ENCODE measurements at places on chromosomes 11 and 22. TPM values are rescaled to one million over a fixed set of nuclear protein-coding genes. Genes with fewer than 3 reads are reported as not detected.
A peak's percentile ranks its signal among the peaks of the same experiment; 100 is the strongest.

DNA sequence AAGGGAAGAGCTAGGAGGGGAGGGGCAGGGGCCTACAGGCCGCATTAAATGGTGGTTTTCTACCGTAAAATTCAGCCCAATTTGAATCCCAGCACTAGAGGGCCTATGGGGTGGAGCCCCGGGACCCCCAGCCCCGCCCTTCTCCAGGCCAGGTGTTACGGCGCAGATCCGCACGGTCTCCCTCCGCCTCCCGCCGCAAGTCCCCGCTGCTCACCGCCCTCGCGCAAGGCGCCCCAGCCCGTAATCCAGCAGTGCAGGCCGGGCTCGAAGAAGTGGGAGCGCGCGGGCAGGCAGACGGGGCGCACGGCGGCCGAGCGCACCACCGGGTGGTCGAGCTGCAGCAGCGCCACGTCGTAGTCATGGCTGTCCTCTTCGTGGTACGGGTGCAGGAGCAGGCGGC lies 17.3 kb downstream of the KCTD17 start:
- no peak for DNase-seq

DNA sequence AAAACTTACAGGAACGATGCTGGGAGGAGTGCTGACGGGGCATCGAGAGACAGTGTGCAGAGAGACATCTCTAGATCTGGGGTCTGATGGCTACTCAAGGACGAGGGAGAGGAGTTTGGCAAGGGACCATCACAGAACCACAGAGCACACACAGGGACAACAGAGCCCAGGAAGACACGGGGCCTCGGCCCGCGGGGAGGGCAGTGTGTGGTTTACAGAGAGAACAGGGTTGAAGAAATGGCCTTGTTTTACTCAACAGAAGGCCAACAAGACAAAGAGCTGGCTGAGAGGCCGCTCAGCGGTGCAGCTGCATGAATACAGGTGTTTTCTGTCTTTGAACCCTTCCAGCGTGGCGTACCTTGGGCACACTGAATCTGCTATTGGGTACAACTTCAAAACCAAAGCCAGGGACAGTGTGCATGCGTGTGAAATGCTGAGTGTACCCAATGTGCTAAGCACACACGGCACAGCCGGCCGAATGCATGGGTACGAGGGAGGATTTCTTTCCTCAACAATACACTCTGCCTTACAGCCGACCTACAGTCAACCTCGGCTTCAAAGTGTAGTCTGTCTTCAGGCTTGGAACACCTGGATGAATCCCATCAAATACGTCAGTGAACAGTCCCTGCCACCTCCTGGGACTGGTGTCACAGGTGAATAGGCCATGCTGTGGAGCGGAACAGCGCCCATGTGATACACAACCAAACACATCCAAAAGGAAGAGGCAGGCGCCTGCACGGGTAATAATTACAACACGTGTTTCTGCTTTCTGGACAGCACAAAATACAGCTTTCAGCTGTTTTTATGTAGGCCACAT lies 20.7 kb upstream of the BID start:
- no peak for DNase-seq

DNA sequence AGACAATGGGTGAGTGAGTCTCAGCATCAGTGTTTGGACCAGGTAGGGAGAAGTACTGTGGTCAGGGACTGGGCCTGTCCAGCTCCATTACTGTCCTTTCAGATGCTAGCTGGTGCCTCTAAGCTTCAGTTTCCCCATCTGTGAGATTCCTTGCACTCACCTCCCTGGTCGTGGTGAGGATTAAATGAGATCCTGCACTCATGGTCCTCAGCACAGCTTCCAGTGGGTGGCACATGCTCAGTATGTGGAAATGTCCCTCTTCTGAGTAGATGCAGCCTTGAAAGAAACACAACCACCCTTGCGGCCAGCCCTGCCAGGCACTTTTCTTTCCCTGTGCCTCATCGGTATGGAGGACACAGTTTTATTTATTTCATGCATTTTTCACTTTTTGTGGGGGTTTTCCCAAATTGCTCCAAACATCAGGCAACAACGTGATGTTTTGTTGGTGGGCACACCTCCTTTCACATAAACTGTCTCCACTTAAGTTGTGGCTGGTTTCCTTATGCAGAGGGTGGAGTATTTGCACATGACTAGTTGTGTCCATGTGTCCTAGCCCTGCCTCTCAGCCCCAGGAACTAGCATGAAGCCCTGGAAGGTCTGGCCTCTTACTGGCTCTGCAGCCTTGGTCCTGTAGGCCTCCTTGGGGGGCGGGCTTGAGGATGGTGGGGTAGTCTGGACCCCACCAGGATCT lies 1.1 kb downstream of the LZTR1 start:
- no peak for DNase-seq

- DNase-seq = peak; percentile 58
Observed at GRCh38 chr11:69391192-69392103, 90.0 kb upstream of the LINC01488 start.

DNA sequence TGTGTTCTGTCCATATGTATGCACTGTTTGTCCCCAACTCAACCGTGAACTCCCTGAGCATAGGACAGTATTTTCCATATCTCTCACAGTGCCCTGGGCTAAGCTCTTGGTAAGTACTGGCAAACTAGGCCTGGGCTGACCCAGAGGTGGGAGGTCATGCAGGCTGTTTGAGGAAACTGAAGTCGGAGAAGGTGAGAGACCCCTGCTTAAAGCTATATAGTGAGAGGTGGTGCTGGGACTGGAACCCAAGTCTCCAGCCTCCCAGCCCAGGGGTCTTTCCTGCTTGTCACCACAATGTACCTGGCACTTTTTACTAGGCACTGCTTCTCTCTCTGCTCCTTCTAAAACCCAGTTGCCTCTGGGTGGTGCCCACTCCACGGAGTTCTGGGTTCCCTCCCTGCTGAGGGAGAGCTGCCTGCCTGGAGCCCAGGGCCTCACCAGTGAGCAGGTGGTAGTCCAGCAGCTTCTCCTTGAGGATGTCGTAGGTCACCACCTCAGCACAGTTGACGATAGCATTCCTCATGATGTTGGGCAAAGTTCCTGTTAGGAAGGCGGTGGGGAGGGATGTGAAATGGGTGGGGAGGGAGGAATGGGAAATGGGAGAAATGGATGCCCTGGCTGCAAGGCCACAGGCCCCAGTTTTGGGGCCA lies 4.7 kb downstream of the UCP3 start:
- DNase-seq = no peak

DNA sequence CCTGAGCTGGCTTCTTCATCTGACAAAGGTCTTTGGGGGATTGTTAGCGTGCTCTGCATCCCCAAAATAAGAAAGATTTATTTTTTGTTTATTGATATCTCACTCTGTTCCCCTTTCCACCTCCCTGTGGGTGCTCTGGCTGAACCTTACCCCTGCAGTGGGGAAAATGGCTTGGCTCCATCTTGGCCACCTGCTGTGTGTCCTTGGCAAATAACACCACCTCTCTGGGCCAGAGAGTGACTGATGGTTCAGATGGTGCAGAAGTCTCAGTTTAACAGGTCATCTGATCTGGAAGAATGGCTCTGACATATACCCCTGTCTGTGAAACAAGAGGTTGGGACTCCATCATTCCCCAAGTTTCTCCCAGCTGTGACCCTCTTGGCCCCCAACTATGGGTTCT lies 157.6 kb downstream of the MYO18B start:
- no peak for DNase-seq

- peak; percentile 75 for DNase-seq
Observed at GRCh38 chr11:1825785-1826451, 8.9 kb upstream of the SYT8 start.

DNA sequence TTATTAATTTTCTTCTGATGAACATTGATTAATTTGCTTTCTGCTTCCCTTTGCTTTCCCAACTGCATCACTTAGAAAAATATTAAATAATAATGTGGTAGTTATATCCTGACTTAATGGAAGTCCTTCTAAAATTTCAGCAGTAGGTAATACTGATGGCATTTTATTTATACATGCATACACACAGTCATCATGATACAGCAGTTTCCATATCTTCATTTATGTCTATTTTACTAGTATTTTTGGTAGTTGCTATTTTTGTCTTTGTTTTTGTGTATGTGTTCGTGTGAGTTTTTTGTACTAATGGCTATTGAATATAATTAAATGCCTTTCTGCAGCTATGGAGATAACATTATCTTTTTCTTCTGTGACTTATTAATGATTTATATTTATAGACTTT lies 484.7 kb upstream of the CNTN5 start:
- DNase-seq = no peak

DNA sequence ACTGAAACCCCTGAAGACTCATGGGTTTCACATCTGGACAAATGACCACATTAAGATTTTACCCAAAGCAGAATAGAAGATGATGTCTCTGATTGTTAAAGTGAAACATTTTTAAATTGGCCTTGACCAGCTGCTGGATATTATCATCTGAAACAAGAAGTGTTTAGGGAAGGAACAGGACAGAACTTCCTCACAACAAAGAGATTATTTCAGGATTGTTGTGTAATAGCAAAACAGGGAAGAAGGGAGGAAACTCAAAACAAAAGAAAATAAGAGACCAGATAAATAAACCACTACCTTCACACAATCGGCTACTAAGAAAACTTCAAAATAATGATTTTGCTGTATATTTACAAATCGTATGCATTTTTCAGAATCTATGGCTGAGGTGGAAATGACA lies 319.2 kb upstream of the API5 start:
- no peak for DNase-seq

- DNase-seq = no peak
Observed at GRCh38 chr11:45501392-45502225, 163.8 kb downstream of the CHST1 start.

SEZ6L gene
- 1.5 TPM for total RNA-seq

F2 gene
- total RNA-seq = not detected

ARHGAP42 gene
- 12.4 TPM for total RNA-seq

Measured in suprapubic skin (tissue), 4 donors.